NCI-H460 (cell line): ENCODE measurements at places on chromosomes 4 and X.
A peak's percentile ranks its signal among the peaks of the same experiment; 100 is the strongest.

DNA sequence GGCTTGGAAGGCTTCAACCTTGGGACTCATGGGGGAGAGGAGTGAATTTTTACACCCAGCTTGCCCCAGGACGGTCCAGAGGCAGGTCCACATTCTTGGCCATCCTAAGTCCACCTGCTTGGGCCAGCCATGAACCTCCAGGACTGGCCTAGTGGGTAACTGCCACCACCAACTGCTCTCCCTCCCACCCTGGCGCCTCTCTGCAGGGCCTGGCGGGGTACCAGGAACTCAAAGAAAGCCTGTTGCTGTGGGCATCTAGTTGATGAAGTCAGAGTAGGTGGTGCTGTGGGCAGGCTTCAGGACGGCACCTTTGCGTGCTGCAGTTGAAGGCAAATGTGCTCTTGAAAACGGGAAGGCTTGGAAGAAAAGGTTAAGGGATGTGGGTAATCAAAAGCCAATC lies 12.0 kb downstream of the BCOR start:
- DNase-seq = no peak

DNA sequence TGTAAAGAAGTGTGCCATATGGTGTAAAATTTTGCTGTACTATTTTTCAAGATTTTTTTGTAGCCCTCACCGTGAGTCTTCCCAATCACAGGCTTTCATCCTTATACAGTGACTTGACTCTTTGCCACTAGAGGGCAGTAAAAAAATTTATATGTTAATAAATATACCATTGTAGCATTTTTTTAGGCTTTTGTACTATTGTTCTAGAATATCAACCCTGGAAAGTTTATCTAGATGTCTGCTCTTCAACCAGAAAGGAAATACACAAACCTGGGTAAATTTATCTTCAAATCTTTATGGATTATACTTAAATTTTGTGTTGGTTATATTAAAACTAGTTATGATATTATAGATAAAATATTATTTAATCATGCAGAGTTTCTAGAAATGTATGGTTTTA lies 235.3 kb downstream of the TENM3 start:
- peak; percentile 29 for DNase-seq

DNA sequence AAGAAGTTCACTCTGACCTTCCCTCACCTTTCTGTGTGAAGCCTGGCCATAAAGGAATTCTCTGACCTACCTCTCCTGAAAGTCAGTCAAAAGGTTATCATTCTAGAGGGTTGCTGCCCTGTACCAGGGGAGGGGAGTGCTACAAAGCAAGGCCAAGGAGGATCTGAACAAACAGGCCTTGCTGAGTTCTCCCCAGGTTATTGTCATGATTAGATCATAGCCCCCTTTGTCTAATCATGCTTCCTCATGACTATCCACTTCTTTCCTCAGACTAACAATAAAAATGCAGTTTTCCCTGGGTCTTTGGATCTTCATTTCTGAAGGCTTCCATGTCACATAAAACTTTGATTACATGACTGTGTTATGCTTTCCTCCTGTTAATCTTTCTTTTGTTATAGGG lies 472.0 kb downstream of the IQCM start:
- no peak for DNase-seq

DNA sequence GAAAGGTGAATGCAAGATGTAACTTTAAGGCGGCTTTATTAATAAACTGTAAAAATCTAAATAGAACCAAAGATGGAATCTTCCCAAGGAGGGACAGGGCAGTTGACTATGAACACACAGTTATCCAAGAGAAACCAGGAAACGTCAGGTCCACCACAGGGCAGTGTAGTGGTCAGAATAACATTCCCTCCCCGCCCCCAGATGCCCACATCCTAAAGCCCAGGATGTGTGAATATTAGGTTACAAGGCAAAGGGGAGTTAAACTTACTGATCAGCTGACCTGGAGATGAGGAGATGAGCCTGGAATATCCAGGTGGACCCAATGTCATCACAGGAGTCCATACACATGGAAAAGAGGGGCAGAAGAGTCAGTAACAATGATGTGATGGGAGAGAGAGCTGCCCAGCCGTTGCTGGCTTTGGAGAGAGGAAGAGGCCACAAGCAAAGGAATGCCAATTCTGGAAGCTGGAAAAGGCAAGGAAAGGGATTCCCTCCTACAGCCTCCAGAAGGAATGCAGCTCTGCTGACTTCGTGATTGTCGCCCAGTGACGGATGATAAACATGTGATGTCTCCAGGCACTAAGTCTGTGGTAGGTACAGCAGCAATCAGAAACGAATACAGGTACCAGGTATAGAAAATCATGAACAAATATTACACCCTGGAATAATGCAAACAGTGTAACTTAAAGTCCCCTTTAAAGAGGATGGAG lies 5.2 kb downstream of the SH3KBP1 start:
- DNase-seq = no peak

- no peak for DNase-seq
These were observed 11.2 kb downstream of the EPGN start for GRCh38 chr4:74319470-74319869.

DNA sequence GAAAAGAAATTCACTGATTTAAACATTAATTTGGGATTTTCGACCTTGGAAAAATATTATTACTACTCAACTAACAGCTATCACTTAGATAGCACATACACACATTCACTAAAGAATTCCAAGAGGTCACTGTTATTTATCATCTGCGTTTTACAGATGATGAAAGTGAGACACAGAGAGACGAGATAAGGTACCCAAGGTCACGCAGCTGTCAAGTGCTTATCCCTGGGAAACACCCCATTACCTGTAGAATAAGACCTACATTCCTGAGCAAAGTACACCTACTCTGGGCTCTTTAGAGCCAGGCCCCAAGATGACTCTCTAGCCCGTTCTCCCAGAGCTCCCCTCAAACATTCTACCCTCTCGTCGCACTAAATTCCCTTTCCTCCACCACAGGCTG lies 48.6 kb downstream of the HAUS3 start:
- DNase-seq = no peak

GRCh38 chrX:132652871-132653270 lies 164.0 kb upstream of the MBNL3 start:
- DNase-seq = no peak

DNA sequence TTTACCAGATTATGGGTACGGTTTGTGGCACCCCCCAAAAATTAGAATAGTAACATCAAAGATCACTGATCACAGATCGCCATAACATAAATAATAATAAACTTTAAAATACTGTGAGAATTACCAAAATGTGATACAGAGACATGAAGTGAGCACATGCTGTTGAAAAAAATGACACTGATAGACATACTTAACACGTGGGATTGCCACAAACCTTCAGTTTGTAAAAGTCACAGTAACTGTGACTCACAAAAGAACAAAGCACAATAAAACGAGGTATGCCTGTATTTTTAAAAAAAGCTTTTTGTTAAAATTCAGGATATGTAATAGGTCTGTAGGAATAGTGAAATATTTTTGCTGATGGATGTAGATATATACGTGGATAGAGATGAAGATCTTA lies 93.4 kb downstream of the TET2 start:
- DNase-seq = no peak

- DNase-seq = no peak
These were observed 1614.0 kb upstream of the PCDH10 start for GRCh38 chr4:131534944-131535645.

GRCh38 chrX:12488771-12489170 lies 302.4 kb upstream of the PRPS2 start:
- DNase-seq = no peak

DNA sequence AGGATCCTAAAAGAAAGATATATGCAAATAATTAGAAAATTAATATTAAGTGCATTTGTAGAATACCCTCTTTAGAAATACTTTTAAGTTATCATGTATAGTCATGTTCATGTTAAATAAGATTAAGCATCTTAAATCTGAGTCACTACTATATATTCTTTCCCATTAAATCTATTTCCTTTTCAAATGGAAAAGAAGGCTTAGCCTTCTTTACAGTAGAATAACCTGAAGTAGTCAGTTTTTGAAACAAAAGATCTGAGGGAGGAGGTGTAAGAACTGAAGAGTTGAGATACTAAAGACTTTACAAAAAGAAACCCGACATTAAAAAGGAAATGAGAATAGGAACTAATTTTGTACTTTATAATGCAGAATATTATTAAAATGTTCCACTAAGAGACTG lies 14.7 kb upstream of the HSD17B13 start:
- no peak for DNase-seq
